ENCODE measurements at places on chromosomes 7 and 10.

DNA sequence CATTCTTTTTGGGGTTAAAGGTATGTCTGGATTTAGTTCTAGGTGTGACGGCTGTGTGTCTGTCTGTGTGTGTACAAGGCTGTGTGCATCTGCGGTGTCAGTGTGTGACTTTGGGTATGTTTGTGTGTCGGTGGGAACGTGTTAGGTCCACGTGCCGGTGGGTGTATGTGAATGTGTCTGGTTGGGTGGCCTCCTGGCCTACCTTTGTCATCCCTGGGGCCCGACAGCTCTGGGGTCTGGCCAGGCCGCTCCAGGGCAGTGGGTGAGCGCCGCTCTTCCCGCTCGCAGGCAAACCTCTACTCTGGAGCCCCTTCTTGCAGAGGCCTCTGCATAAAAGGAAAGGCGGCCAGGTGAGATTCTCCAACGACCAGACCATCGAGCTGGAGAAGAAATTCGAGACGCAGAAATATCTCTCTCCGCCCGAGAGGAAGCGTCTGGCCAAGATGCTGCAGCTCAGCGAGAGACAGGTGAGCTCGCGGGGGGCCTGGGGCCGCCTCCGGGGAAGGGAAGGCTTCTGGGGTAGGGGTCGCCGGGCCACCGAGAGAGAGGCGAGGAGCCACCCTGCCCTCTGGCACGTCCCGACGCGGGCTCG is 2.4 kb downstream of the HHEX start:
- no peak for DNase-seq

GRCh38 chr7:120862987-120863590 is 5.1 kb upstream of the TSPAN12 start:
- no peak for DNase-seq

- no peak for DNase-seq
Observed at GRCh38 chr10:112619556-112619955, 172.5 kb downstream of the VTI1A start.

- no peak for DNase-seq
Observed at GRCh38 chr10:57262892-57263291, 901.8 kb upstream of the ZWINT start.

DNA sequence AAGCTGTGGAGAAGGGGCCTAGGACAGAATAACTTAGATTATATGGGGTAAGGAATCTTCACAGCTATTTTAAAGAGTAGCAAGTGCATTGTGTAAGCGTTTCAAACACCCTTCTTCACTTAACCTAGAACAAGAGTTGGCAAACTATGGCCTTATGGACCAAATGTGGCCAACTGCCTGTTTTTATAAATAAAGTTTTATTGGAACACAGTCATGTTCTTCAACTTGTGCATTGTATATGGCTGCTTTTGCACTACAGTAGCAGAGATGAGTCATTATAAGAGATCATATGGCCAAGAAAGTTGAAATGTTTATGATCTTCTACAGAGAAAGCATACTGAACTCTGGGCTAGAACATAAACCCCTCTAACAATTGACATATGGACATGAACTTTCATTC is 187.8 kb downstream of the ETV1 start:
- no peak for DNase-seq

GRCh38 chr10:131006458-131007256 is 304.9 kb downstream of the TCERG1L start:
- DNase-seq: no peak

DNA sequence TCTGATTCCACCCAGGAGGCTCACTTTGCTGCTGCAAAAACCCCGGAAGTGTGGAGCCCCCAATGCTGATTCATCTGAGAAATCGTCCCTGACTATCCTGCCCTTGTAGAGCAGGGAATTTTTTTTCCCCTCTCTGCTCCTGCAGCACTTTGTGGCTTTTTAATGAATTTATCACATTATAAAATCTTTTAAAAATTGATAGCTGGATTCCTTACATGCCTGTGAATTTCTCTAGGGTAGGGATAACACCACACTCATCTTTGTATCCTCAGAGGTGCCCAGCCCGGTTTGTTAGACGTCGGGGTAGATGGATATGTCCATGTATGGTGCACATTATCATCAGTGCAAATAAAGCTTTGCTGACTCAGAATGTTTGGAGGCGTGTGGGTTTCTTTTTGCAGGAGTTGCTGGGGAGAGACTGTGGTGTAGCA is 185.7 kb downstream of the STK31 start:
- DNase-seq: no peak

- peak; percentile 67 for DNase-seq
Observed at GRCh38 chr7:92641921-92642511, 51.8 kb upstream of the FAM133B start.

Data from CD4-positive, alpha-beta T cell treated with Interleukin-2 at 100 ng/mL for 4 hours (primary cell).